Fibroblast of lung (primary cell): ENCODE measurements at places on chromosomes 11 and 22.

DNA sequence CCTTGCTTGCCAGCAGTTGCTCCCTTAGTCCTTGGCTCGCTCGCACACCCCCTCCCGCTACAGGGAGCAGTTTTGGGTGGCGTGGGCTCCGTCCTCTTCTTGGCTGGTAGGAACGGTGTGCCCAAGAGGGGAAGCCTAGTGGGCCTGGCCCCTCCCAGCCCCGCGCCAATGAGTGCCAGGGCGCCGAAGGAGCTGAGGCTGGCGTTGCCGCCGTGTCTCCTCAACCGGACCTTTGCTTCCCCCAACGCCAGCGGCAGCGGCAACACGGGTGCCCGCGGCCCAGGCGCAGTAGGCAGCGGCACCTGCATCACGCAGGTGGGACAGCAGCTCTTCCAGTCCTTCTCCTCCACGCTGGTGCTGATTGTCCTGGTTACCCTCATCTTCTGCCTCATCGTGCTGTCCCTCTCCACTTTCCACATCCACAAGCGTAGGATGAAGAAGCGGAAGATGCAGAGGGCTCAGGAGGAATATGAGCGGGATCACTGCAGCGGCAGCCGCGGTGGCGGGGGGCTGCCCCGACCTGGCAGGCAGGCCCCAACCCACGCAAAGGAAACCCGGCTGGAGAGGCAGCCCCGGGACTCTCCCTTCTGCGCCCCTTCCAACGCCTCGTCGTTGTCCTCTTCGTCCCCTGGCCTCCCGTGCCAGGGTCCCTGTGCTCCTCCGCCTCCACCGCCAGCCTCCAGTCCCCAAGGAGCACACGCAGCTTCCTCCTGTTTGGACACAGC, 1.6 kb downstream of the C11orf87 start:
- no peak for DNase-seq

- DNase-seq = peak; percentile 7
These were observed 11.5 kb downstream of the PARVG start for GRCh38 chr22:44192098-44192815.

GRCh38 chr11:46162700-46163099, 41.4 kb upstream of the PHF21A start:
- no peak for DNase-seq

- no peak for DNase-seq
These were observed 16.4 kb upstream of the GRAMD1B start for GRCh38 chr11:123413636-123414035.

- no peak for DNase-seq
These were observed 776.0 kb upstream of the ARHGAP42 start for GRCh38 chr11:99911116-99911515.
